WERI-Rb-1 (cell line): ENCODE measurements at places on chromosomes 2 and 18.

DNA sequence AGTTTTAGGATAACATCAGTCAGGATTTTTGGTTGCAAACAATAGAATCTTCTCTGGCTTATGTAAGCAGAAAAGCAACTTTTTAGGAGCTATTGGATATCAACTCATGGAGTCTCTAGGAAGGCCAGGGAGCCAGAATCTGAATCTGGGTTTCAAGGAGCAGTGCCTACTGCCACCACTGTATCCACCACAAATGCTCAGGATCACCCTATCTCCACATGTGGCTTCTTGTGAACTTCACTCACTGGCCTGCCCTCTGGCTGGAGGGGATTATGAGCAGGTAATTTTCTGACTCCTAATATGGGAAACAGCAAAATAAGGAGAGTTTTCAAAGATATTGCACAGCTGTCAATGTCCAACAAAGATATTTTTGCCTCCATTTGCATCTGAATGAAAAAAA, 142.9 kb downstream of the PKP4 start:
- DNase-seq, result no peak

DNA sequence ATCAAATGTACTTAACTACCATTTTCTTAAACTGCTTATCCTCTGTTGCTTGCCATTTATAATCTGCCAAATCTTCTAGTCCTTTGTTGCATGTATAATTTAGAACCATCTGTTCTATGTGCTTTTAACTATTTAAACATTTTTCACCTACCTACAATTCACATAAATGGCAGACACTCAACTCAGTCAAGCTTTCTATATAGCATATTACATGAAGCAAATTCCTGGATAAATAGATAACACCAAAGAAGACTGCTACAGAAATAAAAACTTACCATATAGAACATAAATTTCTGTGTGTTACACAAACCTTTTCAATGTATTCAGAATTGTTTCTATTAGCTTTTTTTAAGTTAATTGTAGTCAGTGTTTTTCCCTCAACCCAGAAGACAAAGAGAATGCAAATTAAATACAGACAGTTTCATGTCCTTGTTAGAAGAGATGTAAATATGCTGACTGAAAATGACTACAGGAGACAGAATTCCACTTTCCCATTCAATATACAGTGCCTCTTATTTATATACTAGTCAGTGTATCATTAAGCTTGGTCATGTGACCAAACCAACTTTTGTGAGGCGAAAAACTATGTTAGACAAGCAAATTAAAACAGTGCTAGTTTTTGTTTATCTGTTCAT, 2.6 kb downstream of the BAZ2B start:
- DNase-seq, result no peak

DNA sequence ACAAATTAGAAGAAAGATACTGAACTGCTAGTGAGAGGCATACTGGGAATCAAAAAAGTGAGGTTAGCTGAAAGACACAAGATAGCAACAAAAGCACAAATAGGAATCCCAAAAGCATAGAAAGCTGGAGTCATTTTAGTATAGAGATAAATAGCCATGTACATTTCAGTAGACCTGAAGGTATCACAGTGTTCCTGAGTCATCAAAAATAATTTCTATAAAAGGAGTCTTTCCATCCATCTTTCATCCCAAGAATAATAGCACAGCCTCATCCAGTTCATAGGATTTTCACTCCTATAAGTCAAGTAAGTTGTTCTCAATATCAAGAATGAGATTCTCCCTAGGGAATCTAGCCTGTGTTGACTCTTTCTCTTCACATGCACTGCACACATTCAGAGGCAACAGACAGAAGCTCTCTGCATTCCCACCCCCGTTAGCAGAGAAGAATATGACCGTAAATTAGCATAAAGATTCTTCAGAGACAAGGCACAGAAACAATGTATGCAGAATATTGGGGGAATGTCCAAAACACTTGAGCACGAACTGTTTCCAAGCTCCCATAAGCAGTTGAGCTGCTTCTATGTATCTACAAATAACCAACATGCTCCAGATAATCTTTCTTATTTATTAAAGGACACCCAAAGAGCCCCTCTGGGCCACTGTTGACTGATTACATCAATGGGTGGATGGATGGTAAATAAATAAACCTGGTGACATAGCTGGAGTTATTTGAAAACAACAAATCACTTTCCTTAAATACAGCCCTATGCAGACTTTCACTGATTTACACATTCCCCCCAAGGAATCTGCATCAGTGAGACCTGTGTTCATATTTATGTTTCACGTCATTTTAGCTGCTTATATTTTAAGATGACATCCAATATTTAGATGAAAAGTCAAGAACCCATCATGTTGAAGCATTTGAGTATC, 174.5 kb upstream of the PKDCC start:
- DNase-seq, result no peak

DNA sequence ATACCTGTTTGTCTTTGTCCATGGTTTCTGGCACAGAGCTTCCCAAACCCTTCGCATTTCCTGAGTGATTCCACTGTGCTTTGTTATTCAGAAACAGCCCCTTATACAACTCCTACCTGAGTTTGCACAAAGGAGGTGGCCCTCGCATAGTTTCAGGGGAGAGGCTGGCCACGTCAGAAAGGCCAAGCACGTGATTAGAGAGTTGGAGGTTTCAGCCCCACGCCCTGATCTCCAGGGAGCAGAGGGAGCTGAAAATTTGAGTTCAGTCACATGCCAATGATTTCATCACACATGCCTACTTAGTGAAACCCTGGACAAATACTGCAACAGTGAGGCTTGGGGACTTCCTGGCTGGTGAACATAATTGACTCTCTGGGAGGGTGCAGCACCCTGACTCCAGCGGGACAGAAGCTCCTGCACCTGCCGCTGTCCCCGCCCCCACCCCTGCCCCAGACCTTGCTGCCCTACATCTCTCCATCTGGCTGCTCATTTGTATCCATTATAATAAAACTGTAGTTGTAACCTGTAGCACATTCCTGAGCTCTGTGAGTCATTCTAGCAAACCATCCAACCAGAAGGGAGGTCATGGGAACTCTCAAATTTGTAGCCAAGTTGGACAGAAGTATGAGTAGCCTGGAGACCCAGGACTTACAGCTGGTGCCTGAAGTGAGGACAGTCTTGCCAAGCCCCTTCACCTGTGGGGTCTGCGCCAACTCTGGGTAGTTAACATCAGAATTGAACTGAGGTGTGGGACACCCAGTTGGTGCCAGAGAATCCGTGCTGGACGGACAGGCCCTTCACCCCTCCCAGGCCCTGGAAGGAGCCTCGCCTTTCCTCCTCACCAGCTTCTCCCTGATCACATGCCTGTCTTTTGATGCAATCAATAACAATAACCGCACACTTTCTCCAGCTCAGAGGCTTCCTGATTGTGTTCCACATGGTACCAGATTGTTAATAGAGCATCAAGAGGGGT, 224.3 kb downstream of the ANAPC1 start:
- no peak for DNase-seq

DNA sequence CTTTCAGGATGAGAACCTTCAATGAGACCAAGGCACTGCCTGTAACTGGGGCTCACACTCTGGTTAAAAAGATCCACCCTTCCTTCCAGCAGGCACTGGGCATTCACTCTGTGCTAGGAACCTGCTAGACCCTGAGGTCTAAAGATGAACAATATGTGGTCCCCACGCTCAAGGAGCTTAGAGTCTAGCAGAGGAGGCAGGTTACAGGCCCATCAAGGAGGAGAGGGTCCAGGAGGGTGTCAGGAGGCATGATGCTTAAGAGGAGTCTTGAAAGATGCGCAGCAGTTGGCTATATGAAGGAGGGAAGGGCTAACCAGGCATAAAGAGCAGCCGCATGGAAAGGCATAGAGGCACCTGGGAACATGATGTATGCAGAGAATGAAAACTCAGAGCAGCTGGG, 4.5 kb downstream of the ANKRD53 start:
- DNase-seq, result no peak

DNA sequence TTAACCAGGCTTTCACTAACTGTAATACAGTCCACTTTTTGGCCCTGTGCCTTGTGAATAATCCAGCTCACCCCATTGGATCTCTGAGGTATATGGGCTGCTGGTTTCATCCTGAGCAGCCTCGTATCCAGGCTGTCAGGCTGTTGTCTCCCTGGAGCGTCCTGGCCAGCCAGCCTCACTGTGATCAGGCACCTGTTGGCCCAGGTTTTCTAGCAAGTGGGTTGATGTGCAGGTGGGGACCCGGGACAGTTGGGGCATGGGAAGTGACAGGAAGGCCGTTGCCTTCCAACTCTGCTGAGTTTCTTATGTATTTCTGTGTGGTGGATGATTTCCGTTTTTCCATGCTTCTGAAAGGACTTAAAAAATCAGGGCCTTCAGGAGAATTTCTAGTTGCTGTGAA, 132.4 kb downstream of the ACOXL start:
- no peak for DNase-seq

DNA sequence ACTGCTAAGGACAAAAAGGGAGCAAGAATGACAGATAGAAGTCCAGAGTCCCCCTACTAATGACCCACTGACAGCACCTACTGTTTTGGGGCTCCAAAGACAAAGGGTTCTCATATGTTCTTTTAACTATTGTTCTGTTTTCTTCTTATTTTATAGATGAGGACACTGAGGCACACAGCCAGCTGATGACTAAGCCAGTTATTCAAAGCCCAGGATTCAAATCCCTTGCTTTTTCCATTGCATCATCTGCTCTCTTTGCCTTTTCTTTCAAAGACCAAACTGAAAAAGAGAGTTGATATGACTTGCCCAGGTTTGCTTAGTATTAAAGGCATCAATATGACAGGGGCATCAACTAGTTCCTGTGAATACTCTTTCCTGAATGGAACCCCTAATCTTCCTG, 299.8 kb downstream of the LRATD1 start:
- no peak for DNase-seq

- no peak for DNase-seq
Observed at GRCh38 chr2:175834477-175834876, 167.6 kb downstream of the LNPK start.

DNA sequence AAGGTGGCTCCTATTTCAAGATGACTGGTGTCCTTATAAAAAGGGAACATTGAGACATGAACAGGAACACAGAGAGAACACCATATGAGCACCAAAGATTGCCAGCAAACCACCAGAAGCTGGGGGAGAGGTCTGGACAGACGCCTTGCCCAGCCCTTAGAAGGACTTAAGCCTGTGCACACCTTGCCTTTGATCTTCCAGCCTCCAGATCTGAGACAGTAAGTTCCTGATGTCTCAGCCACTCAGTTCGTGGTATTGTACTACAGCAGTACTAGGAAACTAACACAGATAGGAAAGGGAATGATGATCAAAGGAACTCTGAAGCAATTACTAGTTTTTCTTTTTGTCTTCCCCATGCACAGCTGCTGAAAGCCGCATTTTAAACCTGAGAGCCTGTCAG, 137.3 kb upstream of the FHL2 start:
- DNase-seq, result no peak

DNA sequence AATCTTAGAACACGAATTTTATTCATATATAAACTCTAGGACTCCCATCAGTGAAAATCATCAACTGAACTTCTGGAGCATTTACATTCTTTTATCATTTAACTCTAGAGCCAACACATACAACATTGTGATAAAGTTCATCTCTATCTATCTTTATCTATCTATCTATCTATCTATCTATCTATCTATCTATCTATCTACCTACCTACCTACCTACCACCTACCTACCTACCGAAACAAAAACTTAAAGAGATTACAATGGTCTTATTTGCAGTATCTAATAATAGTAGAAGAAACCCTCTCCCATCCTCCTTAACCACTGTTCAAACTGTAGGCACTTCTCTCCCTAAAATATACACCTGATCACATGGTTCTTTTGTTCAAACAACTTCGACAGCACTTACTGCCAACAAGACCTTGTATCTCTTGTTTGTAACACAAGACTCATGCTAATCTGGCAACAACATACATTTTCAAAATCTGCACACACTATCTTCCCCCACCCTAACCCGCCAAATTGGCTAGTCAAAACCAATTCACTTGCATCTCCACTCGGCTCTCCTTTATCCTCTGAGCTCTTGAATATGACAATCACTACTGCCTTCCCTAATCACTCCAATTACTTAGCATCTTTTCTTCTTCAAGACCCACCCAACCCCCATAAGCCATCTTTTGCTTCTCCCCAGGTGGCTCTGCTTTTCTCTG, 69.0 kb downstream of the GORASP2 start:
- no peak for DNase-seq

DNA sequence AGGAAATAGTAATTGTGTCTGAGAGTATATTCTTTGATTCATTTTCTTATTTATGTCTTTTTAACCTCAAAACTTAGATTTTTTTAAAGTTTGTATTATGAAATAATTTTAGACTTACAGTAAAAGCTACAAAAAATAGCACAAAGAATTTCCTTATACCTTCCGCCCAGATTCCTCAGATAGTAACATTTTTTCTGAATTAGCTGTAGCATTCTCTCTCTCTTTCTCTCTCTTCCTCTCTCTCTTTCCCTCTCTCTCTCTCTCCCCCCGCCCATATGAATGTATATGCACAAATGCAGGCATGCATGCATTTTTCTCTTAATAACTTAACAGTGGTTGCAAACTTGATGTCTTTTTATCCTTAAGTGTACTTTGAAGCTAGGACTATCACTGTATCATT, 361.1 kb upstream of the NRP2 start:
- no peak for DNase-seq

- peak; percentile 55 for DNase-seq
Observed at GRCh38 chr2:157327200-157327599, 1.6 kb upstream of the ERMN start.

DNA sequence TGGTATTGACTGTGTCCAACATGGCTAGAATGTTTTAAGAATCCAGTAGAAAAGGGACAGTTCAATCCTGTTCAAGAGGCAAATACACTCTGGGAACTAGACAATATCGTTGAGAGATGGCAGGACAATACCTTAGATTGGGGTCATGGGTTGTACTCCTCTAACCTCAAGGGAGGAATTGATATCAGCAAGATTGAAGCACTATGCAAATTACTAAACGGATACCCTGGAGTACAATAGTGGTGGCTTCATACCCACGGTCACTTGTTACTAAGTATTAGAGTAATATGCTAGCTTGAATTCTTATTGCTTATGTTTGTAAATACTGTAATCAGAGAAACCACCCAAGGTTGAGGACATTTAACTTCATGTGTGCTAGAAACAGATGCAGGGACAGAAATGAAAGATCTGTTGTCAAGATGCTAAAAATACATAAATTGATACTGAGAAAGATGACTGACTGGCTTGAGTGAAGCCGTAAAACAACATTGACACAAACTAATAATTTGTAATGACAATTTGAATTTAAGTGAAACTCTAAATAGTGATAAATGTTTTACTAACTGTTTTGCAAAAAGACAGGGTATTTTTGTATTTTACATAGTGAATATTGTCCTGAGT, 73.3 kb downstream of the KCNJ3 start:
- DNase-seq, result no peak
